ENCODE measurements at places on chromosomes 16 and 17.

- DNase-seq: no peak
Measured at GRCh38 chr17:48745381-48746275, 17.1 kb upstream of the HOXB13 start.

DNA sequence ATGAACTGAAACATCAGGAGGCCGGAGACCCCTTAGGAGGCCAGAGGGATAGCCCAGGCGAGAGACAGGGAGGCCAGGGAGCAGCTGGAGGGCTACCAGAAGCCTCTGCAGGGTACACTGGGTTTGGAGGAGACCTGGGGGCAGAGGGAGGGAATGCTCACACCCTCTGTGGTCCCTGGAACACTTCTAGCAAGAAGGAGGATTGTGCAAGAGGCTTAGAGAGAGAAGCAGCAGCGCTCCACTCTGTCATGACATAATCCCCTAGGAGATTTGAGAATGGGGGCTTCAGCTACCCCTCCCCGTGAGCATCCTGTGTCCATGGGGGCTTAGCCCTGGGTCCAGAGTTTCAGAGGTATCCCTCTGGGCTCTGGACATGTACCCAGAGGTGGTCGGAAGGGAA lies 15.8 kb downstream of the GPR142 start:
- no peak for DNase-seq

DNA sequence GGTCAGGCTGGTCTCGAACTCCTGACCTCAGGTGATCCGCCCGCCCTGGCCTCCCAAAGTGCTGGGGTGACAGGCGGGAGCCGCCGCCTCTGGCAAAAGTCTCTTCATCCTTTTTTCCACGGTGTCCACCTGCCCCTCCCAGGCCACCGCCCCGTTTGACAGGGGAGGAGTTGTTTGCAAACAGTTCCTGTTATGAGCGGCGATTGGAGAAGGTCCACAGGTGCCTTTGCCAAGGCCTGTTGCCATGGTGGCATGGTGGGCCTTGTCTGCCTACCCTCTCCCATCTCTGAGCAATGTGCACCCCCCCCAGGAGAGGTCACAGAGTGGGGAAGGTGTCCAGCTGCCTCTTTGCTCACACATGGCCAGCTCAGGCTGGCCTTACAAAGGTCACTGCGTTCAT lies 16.0 kb upstream of the RAP1GAP2 start:
- DNase-seq: no peak

GRCh38 chr16:24272379-24272778 lies 16.2 kb downstream of the CACNG3 start:
- no peak for DNase-seq

DNA sequence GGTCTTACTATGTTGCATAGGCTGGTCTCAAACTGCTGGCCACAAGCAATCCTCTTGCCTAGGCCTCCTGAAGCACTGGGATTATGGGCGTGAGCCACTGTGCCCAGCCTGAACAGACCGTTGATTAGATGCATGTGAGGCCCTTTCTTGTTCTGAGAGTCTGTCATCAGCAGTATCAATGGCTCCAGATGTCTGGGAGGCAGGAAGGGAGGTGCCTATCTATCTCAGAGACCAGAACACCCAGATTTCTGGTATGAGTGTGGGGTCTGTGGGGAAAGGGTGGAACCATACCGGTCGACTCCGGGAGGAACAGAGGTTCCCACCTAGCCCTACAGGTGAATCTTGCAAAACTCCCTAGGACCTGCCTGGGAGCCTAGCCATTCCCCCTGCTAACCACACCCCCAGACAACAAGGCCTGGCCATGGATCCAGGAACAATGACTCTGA lies 71.7 kb downstream of the PRKCB start:
- no peak for DNase-seq
